ENCODE measurements at places on chromosomes 2 and 18.

DNA sequence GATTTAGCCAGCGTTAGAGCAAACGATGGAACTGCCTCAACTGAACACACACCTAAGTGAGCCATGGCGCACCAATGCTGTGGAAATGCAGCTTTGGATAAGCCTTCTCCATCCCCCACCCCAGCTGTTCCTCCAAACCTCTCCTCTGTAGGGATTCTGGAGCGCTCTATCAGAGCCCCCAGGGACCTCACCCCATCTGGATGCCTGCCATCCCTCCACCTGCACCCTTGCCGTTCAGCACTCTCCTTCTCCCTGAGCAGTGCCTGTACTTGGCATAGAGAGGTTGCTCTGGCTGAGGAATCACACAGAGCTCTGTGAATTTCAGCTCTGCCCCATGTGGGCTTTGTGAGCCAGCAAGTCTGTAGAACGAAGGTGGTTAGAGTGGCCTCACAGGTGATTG is 42.8 kb upstream of the INHBB start:
- DNase-seq = no peak

DNA sequence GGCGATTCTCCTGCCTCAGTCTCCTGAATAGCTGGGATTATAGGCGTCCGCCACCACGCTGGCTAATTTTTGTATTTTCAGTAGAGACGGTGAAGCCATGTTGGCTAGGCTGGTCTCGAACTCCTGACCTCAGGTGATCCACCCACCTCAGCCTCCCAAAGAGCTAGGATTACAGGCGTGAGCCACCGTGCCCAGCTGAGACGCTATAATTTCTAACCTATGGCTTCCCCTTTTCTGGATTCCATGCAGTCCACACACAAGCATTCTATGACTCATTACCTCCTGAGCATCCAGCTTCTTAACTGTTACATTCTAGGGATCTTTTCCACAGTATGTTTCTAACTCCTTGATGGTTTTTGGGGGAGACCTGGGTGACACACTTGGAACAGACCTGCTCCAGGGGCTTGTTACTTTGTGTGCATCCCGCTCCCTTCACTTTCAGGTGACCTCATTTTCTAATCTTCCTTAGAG is 11.8 kb upstream of the KCMF1 start:
- DNase-seq = no peak

GRCh38 chr2:100317634-100318033 is 4.7 kb downstream of the LONRF2 start:
- DNase-seq = no peak

DNA sequence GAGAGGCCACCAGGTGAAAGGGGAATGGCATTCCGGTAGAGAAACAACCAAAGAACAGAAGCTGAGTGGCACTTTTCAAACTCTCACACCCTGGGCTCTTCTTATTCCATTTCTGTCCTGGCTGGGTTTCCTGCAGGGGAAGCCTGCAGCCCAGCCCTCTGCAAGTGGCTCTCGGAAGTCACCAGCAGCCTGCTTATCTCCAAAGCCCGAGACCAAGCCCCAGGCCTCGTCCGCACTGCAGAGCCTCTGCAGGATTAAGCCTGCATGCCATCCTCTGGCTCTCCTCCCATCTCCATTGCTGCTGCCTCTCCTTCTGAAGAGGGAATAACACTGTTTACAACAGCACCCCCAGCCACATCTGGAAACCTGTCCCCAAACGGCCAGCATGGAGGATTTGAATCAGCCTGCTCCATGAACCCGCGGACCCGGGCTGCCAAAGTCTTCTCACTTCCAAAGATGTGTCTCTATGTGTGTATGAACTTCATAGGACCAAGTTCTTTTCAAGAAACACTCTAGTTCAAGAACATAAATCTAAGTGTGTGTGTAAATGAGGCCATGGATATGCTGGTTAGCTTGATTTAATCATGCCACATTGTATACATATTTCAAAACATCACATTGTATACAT is 54.2 kb downstream of the DIPK1C start:
- DNase-seq = no peak

DNA sequence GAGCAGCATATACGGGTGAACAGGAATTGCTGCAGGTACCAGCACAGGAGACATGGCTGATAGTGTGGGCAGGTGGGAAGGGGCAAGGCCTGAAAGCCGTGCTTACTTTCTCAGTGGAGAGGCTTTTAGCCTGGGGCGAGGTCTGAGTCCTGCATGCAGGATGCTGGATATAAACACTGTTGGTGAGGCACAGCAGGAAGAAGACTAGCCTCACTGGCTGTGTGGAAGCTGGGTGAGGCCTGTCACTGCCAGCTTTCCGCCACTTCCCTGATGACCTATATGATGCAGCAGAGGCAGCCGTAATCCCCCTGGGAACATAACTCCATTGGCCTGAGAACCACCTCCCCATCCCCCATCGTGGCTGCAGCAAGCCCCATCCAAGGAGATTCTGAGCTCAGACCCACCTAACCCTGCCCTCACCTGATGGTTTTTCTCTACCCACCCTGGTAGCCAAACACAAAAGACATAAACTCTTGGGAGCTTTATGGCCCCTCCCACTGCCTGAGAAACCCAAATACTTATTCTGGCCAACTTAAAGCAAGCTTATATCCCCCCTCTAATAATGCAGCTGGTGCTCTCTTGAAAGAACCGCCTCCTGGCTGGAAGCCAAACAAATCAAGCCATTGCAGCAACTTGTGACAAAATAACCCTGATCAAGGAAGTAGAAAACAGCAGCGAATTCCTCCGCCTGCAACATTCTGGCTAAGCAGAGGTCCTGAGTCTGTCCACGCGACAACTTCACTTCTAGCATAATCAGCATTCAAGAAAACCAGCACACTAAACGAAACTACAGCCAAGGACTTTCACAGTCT is 54.6 kb upstream of the DSC1 start:
- no peak for DNase-seq
